ENCODE measurements at places on chromosomes 3 and 15.

DNA sequence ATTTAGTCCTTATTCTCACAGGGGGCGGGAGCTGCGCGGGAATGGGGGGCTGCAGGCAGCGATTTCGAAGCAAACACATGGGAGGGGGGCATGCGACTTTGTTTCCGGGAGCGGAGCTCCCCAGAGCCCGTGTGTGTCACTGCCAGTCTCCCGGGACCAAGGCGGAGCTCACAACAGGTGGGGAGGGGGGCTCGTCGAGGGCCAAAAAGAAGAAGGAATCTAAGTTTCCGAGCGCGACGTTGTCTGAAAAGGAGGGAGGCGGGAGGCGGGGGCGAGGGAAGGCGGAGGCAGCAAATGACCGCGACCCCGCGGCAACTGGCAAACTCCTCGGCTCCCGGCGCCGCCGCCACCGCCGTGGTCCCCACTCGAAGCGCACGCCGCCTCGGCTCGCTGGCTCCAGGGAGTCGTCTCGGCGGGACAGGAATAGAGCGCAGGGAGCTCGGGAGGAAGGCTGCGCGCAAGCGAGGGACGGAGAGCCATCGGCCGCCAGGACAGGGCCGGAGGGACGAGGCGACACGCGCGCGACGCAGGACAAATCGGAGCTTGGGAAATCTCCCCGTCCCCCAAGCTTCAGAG is 1.4 kb downstream of the FOXP1 start:
- DNase-seq, result peak; percentile 54

DNA sequence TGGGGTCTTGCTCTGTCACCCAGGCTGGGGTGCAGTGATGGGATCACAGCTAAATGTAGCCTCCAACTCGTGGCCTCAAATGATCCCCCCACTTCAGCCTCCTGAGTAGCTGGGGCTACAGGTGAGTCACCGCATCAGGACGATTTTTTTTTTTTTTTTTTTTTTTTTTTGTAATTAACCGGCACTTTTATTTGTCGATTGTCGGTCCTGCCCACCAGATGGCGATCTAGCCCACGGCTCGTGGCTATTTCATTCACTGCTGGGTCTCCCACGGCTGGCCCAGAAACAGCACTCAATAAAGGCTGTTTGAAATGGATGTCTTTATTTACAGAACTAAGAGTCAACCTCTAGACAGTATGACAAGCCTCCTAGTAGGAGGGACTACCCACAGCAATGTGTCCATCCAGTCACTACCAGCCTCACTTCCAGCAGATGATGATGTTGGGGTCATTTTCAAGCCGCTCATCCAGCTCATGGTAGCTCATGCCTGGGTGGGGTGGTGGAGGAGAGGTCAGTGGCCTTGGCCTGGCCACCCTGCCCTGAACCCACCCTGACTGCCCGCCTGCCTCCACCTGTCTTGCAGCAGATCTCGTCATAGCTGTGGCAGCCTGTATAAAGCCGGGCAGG is 1.8 kb upstream of the ZMYND10 start:
- DNase-seq, result peak; percentile 46

DNA sequence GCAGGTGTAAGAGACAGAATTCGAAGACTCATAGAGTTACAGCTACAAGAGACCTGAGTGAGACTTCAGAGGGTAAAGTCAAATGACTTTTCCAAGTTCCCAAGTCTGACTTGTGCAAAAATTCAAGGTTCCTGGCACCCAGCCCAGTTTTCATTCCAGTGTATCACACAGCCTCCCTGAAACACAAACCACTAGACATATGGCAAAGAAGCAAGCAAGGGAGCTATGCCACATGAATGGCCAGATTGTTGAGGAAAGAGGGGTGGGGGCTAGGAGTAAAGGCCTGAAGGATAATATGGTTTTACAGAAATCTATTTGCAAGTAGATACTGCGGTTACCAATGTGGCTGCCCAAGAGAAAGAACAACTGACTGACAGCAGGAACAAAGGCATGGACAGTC is 301.2 kb downstream of the MECOM start:
- DNase-seq, result no peak

GRCh38 chr3:108983051-108983450 is 29.4 kb upstream of the GUCA1C start:
- DNase-seq, result no peak

DNA sequence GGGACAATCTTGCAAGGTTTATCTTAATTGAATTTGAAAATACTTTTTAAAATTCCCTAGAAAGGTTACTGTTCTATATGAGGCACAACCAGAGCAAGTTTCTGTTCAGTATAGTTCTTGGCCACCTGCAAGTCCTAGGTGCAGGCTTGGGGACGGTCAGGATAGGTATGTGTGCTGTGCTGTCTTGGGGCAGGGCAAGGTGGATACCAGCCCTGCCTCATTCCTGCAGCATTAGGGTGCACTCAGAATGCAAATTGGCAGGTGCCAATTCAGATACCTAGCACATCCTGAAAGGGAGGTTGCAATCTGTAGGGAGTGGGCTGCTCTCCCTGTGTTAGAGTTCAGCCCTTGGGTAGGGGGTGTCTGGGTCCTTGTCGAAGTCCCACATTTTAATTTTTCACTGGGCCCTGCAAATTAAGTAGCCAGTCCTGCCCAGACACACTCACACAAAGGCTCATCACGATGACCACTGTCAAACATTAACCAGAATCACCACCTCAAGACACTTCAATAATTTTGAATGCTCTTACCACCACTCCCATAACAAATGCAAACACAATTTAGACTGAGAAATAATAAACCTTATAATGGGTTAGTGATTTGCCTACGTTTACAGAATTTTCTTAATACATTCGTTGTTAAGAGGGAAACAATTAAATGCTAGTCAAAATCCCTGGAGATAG is 838.0 kb upstream of the NR2F2 start:
- no peak for DNase-seq

GRCh38 chr3:48088056-48088748 is 72.0 kb upstream of the MAP4 start:
- peak; percentile 9 for DNase-seq

DNA sequence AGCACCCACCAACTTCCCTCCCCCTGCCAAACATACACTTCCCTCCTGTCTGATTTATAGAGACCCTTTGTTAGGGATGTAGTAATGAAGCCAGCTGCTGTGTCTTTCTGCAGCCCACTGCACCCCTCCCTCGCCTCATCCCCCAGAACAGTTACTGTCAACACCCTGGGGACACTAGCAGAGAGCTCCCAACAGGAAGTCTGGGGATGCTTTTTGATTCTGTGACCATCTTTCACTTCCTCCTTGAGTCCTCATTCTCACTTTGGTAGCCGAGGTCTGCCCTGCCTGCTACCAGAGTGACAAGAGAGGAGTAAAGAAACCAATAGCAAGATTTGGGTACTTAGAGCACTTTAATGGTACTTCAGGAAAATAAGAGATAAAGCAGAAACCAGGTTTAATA is 201.6 kb downstream of the SATB1 start:
- DNase-seq, result no peak

DNA sequence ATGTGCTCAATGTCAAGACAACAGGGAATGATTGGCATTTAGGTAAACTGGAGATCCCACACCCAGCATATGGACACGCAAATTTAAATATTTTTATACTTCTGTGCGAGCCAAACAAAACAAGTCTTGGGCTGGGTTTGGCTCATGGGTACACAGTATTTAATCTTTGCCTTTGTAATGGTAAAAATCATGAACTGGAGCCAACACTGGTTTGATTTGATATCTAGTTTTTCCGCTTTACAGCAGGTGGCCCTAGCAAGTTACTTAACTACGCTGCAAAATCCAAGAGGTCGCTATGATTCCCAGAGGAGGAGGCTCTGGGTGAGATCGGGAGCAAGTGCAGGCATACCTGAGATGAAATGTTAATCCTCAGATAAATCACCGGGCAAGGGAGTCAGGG is 207.9 kb upstream of the SATB1 start:
- no peak for DNase-seq

DNA sequence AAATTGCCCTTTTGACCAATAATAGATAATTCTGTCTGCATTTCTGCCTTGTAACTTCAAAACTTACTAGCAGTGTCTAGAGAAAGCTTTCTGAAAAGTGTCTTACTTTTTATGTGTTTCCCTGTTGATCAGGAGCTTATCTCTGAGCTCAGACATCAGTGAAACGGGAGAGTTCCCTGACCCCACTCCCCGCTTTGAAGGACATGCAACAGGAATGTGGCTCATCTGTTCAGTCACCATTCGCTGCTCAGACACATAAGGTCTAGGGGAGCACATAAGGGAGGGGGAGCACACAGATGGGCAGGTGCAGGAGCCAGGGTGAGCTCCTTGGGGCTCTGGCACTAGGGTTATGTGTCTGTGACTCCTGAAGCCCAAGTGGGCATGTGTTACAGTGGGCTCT is 205.0 kb downstream of the FEZF2 start:
- DNase-seq, result no peak

- DNase-seq, result no peak
Measured at GRCh38 chr15:59296181-59296617, 76.5 kb downstream of the MYO1E start.

DNA sequence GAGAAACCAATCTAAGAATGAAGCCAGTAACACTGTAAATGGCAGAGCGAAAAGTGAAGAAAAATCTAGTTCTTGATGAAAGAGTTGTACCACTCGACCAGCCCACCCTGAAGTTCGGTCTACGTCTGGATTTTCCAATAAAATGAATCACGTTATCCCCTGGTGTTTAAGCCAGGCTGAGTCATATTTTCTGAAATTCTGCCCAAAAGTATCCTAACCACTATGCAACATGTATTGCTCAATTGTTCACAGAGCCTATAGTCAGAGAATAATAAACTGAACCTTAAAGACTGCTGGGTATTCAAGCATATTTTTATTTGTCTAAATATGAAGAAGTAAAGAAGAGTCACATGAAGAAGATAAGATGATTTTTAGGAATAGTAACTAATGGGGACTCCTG is 245.7 kb downstream of the FGF12 start:
- no peak for DNase-seq

DNA sequence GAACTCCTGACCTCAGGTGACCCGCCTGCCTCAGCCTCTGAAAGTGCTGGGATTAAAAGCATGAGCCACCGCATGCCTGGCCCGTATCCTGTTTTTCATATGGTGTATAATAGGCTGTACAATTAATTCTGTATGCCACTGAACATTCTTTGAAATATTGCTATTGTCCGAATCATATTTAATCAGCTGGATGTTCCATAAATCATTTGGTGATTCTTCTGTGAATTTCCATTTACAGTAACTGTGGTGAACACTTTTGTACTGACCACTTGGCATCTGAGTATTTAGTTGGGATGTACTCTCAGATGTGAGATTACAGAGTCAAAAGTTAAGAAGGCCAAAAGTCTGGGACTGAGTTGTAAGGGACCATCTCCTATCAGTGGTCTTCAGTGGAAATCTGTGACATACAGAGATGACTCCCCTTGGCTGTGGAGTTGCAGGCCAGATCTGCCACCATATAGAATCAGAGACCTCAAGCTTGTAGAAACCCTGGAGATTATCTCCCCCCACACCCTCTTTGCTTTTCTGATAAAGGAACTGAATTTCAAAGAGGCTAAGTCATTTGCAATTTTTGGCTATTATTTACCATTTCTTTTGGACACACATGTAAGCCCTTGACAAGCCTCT is 25.7 kb upstream of the DYNC1LI1 start:
- no peak for DNase-seq

GRCh38 chr15:63600001-63600615 is 2.9 kb downstream of the FBXL22 start:
- DNase-seq, result no peak

DNA sequence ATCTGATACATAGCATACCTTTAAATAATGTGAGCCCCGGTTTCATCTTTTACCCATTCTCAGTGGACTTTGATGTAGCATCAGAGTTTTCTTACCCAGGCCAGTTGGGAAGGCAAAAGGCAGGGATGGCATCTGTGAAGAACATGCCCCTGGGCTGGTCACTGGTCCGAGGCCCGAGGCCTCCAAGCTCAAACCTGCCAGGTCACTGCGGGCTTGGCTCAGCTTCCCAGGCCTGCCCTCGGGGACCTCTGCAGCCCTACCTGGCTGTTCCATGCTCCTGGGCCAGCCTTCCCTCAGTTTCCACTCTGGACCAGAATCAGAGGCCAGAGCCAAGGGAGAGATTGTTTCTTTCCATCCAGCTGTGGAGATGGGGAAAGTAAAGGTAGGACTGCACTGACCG is 26.9 kb downstream of the NR1I2 start:
- no peak for DNase-seq

DNA sequence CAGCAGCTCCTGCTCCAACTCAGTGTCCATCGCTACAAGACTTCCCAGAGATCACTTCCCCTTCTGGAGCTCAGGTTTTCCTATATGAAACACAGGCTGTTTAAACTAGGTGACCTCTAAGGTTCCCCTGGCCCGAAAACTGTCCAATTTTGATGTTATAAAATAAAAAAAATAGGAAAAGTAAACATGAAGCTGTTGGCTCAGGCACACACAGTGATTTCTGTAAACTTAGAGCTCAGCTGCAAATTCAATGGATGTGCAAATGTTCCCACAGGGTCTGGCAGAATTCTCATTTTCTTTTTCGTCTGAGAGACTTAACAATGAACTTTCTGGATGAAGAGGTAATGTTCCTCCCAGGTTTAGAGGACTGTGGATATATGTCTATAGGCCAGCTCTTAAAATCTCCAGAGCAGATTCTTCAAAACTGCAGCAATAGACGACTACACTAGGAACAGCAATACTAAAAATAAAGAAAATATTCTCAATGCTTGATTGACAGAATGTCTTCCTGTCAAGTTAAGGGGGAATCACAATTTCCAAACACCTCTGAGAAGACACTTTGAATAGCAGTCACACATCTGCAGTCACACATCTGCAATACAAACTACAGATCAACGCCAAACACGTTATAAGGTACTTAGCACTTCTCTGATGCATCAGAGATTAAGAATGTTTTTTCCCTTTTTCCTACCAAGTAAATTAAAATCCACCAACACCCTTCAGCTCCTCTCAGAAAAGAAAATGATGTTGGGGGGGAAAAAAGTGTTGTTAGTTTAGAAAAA is 2.8 kb downstream of the NUP210 start:
- no peak for DNase-seq

- DNase-seq, result no peak
Measured at GRCh38 chr15:54917312-54917711, 279.4 kb downstream of the RSL24D1 start.

GRCh38 chr3:136658946-136659682 is 93.1 kb downstream of the STAG1 start:
- DNase-seq, result no peak

DNA sequence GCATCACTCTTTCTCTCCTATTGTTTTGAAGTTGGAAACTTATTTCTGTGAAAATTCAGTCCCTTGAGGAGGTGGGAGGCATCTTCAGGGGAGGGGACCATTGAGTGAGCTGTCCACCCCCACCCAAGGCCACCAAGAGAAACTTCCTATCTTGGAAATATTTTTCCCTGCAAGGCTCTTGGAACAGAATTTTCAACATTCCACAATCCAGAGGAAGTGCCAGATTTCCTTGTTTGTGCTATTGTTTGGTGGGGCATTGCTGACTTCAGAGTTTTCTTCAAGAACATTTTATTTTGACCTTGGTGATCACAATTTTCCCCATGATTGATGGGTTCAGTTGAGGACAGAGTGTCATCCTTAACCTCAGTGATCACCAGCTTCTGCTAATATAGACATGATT is 12.0 kb downstream of the DNASE1L3 start:
- DNase-seq, result no peak

- no peak for DNase-seq
Measured at GRCh38 chr15:32819448-32819847, 101.6 kb downstream of the GREM1 start.

- no peak for DNase-seq
Measured at GRCh38 chr15:70272565-70273355, 175.0 kb upstream of the TLE3 start.

- DNase-seq, result no peak
Measured at GRCh38 chr15:58293622-58294550, 137.9 kb upstream of the LIPC start.

- DNase-seq, result no peak
Measured at GRCh38 chr3:25727316-25727715, 55.9 kb downstream of the NGLY1 start.

Measured in progenitor cell of endocrine pancreas (in vitro differentiated cells).